ENCODE measurements at places on chromosomes 5 and 9. TPM values are rescaled to one million over a fixed set of nuclear protein-coding genes. Genes with fewer than 3 reads are reported as not detected.

Gene CDHR2
- 18.0 TPM for total RNA-seq

Gene THOC3
- total RNA-seq, result 9.3 TPM

Gene KCNV2
- not detected for total RNA-seq

Gene PNPLA7
- total RNA-seq, result 17.5 TPM
